ENCODE measurements at places on chromosomes 3 and 15. TPM values are rescaled to one million over a fixed set of nuclear protein-coding genes. Genes with fewer than 3 reads are reported as not detected.

GRCh38 chr3:56253941-56254665 lies 214.2 kb downstream of the ERC2 start:
- H3K4me3 ChIP-seq = no peak overlapping the region
- no peaks in the 10 kb centered on the region for H3K4me1 ChIP-seq
- no peak for DNase-seq
- no peaks in the 10 kb centered on the region for H3K27me3 ChIP-seq
- H3K27ac ChIP-seq = no peak overlapping the region

GRCh38 chr15:80591471-80591870 lies 103.6 kb upstream of the ABHD17C start:
- no peaks in the 10 kb centered on the region for H3K4me1 ChIP-seq
- DNase-seq = no peak
- no peaks in the 10 kb centered on the region for H3K27me3 ChIP-seq
- no peaks in the 10 kb centered on the region for H3K36me3 ChIP-seq
- H3K4me3 ChIP-seq = no peak overlapping the region
- H3K27ac ChIP-seq = no peak overlapping the region

DNA sequence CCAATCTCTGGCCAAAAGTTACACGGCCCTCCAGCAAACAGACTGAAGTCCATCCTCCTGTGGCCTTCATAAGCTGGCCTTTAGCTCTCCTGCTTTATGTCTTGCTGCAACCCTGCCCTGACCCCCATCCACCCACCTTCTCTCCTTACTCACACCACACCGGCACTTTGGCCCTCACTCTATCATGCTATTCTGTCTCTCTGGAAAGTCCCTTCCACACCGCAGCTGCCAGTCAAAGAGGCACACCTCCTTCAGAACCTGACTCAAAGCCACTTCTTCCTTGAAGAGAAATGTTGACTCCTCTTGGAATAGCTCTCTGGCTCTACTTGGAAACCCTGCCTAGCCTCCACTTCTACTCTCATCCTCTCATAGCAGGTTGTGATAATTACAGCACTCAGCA lies 4.5 kb downstream of the GPR156 start:
- DNase-seq = no peak
- no peaks in the 10 kb centered on the region for H3K36me3 ChIP-seq
- no peak overlapping the region for H3K27ac ChIP-seq
- H3K27me3 ChIP-seq = peaks cover 8% of the 10 kb centered on the region
- no peaks in the 10 kb centered on the region for H3K4me1 ChIP-seq

GRCh38 chr15:69532856-69533255 lies 80.2 kb downstream of the RPLP1 start:
- no peaks in the 10 kb centered on the region for H3K4me1 ChIP-seq
- H3K4me3 ChIP-seq = no peak overlapping the region
- H3K27ac ChIP-seq = no peak overlapping the region
- DNase-seq = no peak
- H3K36me3 ChIP-seq = no peaks in the 10 kb centered on the region

The ONECUT1 gene
- 0.64 TPM for total RNA-seq

Data from colonic mucosa (tissue), 4 donors.